H4 (cell line): ENCODE measurements at places on chromosomes 12 and 14.

GRCh38 chr12:123076604-123077297 is 74.1 kb downstream of the PITPNM2 start:
- DNase-seq = no peak

DNA sequence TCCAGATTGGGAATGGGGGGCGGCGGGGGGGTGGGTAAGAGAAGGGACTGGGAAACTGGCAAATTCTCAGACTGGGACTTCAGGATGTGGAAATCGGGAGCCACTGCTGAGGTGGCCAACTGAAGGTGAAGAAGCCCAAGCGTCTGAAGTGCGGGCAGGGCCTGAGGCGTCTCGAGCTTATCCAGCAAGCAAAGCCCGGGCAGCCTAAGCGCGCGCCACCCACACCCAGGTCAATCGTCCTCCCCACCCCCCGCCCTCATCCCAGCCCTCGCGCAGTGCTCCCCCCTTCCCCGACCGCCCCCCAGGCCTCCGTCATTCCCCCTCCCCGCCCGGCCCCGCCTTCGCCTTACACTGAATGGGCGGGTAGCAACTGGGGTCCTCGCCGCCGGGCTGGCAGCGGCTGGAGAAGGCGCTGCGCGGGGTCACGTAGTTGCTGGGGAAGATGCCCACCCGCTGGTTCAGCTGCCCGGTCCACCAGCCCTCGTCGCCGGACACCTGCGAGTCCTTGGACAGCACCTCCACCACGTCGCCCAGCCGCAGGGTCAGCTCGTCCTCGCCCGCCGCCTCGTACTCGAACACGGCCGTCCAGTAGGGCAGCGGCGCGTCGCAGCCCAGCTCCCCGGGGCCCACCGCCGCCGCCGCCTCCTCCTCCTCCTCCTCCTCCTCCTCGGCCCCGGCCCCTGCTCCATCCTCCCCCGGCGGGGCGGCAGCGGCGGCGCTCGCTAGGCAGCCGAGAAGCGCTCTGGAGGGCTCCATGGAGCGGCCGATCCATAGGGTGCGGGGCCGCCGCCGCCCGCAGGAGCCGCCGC is 693 bp downstream of the MAP3K9 start:
- DNase-seq = peak; percentile 25

GRCh38 chr12:58479401-58479800 is 440.9 kb downstream of the LRIG3 start:
- DNase-seq = no peak

GRCh38 chr14:41860586-41860985 is 253.9 kb downstream of the LRFN5 start:
- DNase-seq = no peak

DNA sequence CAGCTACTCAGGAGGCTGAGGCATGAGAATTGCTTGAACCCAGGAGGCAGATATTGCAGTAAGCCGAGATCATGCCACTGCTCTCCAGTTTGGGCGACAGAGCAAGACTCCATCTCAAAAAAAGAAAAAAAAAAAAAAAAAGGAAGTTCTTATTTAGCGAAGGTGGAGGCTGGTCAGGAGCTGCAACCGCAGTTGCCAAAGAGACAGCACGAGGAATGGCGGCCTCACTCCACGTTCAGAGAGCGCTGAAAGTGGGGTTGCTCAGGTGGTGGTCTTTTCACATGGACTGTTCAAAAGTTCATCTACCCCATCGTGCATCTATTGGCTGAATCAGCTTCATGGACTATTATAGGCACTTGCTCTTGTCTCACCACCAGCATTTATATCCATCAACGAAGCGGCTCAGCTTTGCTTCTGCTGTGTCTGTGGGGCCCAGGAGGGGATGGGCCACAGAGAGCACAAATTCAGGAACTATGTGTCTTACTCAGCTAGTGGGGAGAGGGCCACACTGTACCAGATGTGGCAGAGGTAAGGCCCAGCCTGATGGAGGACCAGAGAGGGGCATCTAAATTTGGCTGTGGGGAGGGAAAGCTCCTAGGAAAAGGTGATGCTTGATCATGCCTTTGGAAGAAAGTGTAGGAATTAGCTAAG is 27.3 kb downstream of the SLC25A47 start:
- DNase-seq = no peak

GRCh38 chr12:64236549-64236948 is 14.5 kb upstream of the KICS2 start:
- DNase-seq = no peak

GRCh38 chr12:99267038-99267437 is 380.5 kb upstream of the GARIN6 start:
- no peak for DNase-seq

DNA sequence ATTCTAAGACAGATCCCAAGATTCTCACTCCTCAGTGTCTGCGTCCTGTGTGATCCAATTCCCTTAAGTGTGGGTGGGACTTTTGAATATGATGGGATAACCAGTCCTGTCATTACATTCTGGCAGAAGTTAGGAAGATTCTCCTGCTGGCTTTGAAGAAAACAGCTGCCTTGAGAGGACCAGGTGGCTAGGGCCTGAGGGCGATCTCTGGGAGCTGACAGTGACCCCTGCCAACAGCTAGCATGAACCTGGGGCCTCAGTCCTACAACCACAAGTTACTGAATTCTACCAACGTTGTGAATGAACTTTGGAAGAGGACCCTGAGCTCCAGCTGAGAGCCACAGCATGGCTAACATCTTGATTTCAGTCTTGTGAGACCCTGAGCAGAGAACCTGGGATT is 44.3 kb upstream of the HMGA2 start:
- no peak for DNase-seq
